ENCODE measurements at places on chromosomes 16 and 17.

- DNase-seq, result no peak
Observed at GRCh38 chr17:63631626-63632025, 9.4 kb downstream of the MAP3K3 start.

DNA sequence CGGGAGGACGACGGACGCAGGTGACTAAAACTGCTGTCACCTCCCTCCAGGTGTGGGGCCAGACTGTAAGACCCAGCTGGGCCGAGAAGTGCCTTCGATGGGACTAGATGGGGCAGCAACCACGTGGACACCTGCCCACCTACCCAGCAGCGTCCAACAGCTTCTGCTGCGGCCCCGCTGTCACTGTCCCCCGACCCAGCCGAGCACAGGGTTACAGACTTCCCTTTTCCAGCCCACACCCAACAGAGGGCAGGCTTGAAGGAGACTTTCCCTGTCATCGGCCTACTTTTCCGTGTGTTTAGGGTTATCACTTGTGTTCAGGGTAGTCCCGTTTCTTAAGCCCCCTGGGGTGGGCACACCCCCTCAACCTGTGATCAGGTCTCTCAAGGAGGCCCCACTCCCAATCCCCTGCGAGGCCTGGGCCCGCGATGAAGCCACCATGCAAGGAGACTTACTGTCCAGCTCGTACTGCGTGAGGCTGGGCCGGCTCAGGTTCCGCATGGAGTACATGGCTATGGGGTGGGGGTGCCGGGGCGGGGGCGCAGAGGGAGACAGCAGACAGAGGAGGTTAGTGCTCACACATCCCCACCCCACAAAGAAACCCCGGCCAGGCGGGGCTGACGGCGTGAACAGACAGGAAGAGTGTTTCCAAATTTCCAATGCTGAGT is 68.8 kb upstream of the CDC42EP4 start:
- no peak for DNase-seq

DNA sequence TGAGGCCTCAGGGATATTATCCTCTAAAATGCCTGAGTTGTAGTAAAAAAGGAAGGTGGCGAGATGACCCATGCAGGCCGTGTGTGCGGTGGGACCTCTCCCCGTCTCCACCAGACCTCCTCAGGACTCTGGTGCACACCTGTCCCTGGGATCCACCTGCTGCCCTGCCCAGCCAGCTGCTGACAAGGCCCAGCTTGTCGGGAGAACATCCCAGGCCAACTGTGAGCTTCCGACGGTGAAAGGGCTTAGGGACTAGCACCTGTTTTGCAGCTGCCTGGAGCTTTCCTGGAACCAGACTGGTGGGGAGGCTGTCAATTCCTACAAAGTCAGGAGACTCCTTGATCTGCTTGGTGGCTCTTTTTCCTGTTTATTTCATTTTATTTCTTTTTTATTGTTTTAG is 11.6 kb downstream of the IL34 start:
- DNase-seq, result no peak

DNA sequence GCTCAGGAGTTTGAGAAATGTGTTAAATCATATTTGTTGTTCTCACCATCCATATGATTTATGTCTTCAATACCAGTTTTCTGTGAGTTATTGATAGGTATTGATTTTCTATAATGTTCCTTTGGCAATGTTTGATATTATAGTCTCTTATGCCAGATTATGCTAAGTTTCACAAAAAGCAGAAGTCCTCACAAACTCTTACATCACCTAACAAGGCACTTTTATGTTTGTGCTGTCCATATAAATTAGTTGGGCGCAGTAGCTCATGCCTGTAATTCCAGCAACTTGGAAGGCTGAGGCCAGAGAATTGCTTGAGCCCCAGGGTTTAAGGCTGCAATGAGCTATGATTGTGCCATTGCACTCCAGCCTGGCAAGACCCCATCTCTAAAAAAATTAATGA is 12.6 kb upstream of the UQCRC2 start:
- DNase-seq, result no peak

DNA sequence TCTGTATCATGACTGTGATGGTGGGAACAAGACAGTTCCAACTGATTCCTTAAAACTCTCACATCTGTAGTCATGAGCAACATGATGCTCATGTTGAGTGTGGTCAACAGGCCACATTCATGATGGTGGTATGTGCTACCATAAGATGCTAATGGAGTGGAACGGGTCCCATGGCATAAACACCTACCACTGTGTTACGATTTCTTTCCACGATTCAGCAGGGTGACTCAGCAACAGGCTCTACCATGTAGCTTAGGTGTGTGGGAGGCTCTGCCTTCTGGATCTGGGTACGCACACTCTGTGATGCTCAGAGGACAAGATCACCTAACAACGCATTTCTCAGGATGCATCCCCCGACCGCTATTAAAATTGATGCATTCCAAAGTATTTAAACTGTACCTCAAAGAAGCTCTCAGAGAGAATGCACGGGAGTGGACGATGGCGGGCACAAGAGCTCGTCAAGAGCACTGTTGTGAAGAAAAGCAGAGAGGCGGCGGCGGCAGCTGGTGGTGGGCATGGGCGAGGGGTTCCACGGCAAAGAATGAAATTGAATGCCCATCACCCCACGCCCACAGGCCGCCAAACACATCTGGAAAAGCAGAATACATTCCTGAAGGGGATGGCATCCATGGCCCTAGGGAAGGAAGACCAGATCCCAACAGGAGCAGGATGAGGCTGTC is 133.3 kb downstream of the ZNF778 start:
- DNase-seq, result no peak
